ENCODE measurements at places on chromosomes 6 and 20. TPM values are rescaled to one million over a fixed set of nuclear protein-coding genes. Genes with fewer than 3 reads are reported as not detected.

The LHFPL5 gene
- not detected for polyA plus RNA-seq

DNA sequence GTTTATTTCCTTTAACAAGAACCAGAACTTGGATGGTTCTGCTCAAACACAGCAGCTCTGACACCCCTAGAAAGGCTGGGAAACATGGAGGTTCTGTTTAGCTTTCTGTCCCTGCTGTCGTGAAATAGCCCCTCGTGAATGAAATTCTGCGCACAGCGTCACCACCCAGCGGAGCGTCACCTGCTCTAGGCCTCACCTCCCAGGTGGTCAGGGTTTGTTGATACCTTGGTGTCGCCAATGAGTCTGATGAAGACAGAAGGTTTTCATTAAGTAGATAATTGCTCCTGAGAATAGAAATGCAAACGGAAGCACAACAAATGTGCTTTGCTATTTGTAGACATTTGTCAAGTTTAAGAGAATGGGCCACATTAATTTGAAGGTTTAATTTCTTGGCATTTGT, 135.1 kb downstream of the EDN3 start:
- DNase-seq = no peak
- no peaks in the 10 kb centered on the region for H3K27me3 ChIP-seq
- no peak overlapping the region for H3K27ac ChIP-seq
- no peak overlapping the region for H3K4me3 ChIP-seq
- no peaks in the 10 kb centered on the region for H3K4me1 ChIP-seq

- no peaks in the 10 kb centered on the region for H3K36me3 ChIP-seq
- DNase-seq = no peak
- H3K4me1 ChIP-seq = peaks cover 11% of the 10 kb centered on the region
These were observed 638 bp upstream of the MYL9 start for GRCh38 chr20:36540551-36541211.

DNA sequence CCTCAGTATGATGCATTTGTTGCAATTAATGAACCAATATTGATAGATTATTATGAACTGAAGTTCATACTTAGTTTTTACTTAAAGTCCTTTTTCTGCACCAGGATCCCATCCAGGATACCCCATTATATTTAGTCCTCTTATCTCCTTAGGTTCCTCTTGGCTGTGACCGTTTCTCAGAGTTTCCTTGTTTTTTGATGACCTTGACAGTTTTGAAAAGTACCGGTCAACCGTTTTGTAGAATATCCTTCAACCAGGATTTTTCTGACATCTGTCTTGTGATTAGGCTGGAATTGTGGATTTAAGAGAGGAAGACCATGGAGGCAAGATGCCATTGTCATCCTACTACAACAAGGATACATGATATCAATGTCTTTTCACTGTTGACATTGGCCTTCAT, 98.0 kb upstream of the F13A1 start:
- H3K4me1 ChIP-seq = no peaks in the 10 kb centered on the region
- no peak overlapping the region for H3K27ac ChIP-seq
- no peaks in the 10 kb centered on the region for H3K36me3 ChIP-seq
- no peak for DNase-seq
- no peaks in the 10 kb centered on the region for H3K27me3 ChIP-seq

The C20orf141 gene
- polyA plus RNA-seq = not detected

DNA sequence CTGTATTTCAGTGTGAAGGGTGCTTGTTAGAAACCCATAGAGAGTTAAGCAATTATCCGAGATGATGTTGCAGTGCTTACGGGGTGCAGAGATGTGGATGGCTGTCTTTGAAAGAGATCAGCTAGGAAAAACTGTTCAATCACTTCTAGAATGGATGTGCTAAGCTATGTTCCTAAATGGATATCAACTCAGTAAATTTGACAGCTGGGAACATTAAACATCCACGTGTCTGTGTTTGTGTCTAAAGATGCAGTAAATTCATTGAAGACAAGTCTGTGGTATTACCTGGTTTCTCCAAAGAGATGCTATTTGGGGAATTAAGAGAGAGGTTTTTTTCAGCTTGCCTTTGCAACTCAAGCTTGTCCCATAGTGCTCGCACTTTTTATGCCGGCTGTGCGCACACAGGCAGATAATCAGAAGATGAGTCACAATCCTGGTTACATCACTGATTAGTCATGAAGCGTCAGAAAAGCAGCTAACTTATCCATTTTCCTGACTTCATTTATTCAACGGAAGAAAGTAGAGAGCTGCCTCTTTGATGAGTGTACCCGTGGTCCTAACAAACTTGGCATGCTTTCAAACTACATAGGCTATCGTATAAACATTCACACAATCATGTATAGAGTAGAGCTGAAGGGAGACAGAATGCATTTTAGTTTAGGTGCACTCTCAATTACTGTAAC, 691.7 kb upstream of the SLC35B3 start:
- no peak overlapping the region for H3K4me3 ChIP-seq
- H3K27me3 ChIP-seq = no peaks in the 10 kb centered on the region
- H3K36me3 ChIP-seq = no peaks in the 10 kb centered on the region
- H3K4me1 ChIP-seq = no peaks in the 10 kb centered on the region

DNA sequence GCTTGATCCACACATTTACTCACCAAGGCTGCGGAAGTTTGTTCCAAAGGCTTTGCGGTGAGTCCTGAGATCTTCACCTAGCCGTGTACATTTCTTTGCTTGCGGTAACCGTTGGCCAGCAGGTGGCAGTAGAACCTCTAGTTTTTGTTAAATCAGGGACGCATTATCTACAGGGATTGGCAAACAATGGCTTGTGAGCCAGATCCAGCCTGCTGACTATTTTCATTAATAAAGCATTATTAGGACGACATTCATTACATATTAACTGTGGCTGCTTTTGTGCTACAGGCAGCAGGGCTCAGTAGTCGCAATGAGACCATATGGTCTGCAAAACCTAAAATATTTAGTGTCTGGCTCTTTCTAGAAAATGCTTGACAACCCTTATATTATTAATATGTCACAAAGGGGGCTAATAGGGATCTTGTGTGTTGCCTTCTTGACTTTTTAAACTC, 174.1 kb downstream of the DOK5 start:
- H3K4me1 ChIP-seq = no peaks in the 10 kb centered on the region
- H3K27me3 ChIP-seq = no peaks in the 10 kb centered on the region
- no peak overlapping the region for H3K27ac ChIP-seq
- DNase-seq = peak; percentile 72

DNA sequence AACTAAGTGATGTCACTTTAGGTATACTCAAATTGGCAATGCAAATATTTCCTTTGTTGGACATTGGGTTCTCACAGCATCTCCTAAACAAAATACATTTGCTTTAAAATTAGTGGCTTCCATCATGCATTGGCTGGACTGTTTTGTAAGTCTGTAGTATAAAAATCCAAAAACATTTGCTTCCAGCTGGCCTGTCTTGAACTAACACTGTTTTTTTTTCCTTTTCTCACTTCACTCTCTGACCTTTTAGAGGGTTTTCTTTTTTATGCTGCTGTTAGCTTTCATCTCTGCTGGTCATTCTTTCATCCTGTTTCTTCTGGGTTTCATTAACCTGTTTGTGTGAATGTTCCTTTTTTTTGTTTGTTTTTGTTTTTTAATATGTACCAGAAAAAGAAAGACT, 121.7 kb upstream of the MLIP start:
- no peak overlapping the region for H3K4me3 ChIP-seq
- H3K27me3 ChIP-seq = no peaks in the 10 kb centered on the region
- H3K4me1 ChIP-seq = peaks cover 3% of the 10 kb centered on the region
- H3K27ac ChIP-seq = no peak overlapping the region
- no peak for DNase-seq

- no peak overlapping the region for H3K27ac ChIP-seq
- no peaks in the 10 kb centered on the region for H3K36me3 ChIP-seq
- no peak for DNase-seq
- no peak overlapping the region for H3K4me3 ChIP-seq
- no peaks in the 10 kb centered on the region for H3K4me1 ChIP-seq
These were observed 8.5 kb downstream of the RBM24 start for GRCh38 chr6:17289630-17290061.

GRCh38 chr6:140736231-140736630, 1361.8 kb upstream of the CITED2 start:
- peak; percentile 48 for DNase-seq
- H3K36me3 ChIP-seq = no peaks in the 10 kb centered on the region
- H3K27ac ChIP-seq = no peak overlapping the region
- H3K4me3 ChIP-seq = no peak overlapping the region
- no peaks in the 10 kb centered on the region for H3K4me1 ChIP-seq

The CD164 gene
- 116 TPM for polyA plus RNA-seq

DNA sequence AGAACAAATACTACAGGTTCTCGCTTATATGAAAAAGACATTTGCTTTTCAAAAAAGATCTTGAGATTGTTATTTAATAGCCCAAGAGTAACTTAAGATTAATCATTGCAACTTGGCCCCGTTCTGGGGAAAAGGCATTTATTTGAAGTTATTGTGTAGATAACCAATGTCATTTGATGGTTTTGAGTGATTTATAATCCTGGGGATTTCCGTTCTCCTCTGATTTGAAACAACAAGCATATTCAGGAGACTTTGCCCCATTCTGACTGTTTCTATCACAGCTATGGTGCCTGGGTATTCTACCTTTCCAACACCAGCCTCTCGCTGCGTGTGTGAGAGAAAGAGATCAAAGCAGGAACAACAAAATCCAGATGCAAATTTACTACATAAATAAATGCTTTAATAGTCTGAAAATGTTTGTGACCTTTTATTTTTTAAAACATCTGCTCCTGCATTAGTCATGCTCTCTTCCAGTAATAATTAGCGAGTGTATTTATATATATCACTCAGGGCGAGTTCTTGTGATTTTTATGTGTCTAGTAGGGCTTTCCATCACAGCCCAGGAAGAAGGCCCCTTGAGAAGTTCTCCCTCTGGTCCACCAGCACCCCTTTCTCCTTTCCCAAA, 197.9 kb upstream of the FOXQ1 start:
- no peak for DNase-seq
- no peak overlapping the region for H3K4me3 ChIP-seq
- H3K27me3 ChIP-seq = no peaks in the 10 kb centered on the region
- no peaks in the 10 kb centered on the region for H3K36me3 ChIP-seq
- no peak overlapping the region for H3K27ac ChIP-seq

The TDRD6 gene
- polyA plus RNA-seq = 0.13 TPM

DNA sequence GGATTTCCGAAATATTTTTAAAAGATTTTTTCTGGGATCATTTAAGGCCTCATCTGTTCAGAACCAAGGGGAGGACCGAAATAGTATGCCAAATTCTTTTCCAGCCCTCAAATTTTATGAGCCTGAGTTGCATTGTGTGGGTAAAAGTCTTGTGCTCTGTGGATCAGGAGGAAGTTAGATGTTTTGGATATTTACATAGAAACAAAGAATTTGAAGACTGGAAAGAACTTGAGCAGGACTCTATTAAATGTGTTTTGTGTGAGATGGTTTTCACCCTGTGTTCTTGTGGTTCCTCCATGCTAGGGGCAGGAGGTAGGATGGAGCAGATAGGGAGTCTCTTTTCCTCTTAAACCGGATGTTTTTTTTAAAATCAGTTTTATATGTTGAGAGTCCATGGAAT, 329.1 kb downstream of the LAMA2 start:
- no peaks in the 10 kb centered on the region for H3K4me1 ChIP-seq
- DNase-seq = no peak
- H3K27me3 ChIP-seq = no peaks in the 10 kb centered on the region

DNA sequence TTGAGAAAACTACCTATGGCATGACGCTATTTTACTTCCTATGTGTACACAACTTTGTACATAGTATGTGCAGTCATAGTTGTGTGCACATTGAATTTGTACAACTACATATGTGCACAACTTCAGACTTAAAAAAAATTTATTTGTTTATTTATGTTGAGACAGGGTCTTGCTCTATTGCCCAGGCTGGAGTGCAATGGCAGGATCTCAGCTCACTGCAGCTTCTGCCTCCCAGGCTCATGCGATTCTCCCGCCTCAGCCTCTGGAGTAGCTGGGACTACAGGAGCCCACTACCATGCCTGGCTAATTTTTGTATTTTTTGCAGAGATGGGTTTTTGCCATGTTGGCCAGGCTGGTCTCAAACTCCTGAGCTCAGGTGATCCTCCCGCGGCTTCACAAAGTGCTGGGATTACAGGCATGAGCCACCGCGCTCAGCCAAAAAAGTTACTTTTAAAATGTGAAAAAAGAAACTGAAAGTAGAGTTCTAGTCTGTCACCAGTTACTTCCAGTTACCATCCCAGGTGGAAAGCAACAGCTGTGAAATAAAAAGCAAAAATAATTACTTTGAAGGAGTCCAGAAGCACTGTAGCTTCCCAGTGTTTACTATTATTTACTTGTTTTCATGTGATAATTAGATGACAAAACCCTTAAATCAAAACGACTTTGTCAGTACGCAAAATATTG, 1.7 kb upstream of the ZKSCAN8 start:
- H3K36me3 ChIP-seq = no peaks in the 10 kb centered on the region
- H3K27me3 ChIP-seq = no peaks in the 10 kb centered on the region
- DNase-seq = no peak
- H3K4me1 ChIP-seq = peaks cover 35% of the 10 kb centered on the region

The LAMP5 gene
- not detected for polyA plus RNA-seq

DNA sequence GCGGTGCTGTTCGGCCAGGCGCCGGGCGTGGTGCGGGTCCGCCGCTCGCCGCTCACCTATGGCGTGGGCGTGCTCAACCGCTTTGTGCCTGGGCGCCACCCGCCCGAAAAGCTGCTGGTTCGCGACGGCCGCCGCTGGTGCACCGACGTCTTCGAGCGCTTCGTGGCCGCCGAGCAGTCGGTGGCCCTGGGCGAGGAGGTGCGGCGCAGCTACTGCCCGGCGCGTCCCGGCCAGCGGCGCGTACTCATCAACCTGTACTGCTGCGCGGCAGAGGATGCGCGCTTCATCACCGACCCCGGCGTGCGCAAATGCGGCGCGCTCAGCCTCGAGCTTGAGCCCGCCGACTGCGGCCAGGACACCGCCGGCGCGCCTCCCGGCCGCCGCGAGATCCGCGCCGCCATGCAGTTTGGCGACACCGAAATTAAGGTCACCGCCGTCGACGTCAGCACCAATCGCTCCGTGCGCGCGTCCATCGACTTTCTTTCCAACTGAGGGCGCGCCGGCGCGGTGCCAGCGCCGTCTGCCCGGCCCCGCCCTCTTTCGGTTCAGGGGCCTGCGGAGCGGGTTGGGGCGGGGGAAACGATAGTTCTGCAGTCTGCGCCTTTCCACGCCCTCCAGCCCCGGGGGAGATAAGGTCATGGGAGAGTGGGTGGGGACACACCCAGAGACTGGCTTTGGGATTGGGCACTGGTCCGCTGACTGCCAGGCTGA, 15.7 kb downstream of the ADISSP start:
- DNase-seq = no peak
- H3K27ac ChIP-seq = no peak overlapping the region
- no peak overlapping the region for H3K4me3 ChIP-seq
- H3K4me1 ChIP-seq = no peaks in the 10 kb centered on the region
- H3K27me3 ChIP-seq = no peaks in the 10 kb centered on the region

The ADGB gene
- polyA plus RNA-seq = not detected
